ENCODE measurements at places on chromosomes 2 and 18.

GRCh38 chr2:128733450-128733849 lies 414.8 kb upstream of the HS6ST1 start:
- no peak for DNase-seq

GRCh38 chr2:101002562-101003277 lies 631 bp downstream of the RPL31 start:
- DNase-seq, result no peak

DNA sequence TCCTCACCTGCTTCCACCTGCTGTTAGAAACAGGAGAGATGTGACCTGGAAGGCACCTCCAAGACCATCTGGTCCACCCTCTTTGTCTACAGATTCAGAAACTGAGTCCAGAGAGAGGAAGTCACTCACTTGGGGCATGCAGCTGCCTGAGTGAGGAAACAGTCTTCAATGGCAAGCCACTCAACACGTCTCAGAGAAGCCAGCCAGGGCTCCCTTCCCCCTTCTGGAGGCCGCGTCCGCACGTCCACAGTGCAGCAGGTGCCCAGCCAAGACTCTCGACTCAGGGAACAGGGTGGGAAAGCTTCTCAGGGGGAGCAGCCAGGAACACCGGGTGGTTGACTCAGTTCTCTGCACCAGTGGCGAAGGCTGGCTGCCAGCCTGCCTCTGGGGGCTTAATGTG lies 201.7 kb downstream of the BCL11A start:
- no peak for DNase-seq

DNA sequence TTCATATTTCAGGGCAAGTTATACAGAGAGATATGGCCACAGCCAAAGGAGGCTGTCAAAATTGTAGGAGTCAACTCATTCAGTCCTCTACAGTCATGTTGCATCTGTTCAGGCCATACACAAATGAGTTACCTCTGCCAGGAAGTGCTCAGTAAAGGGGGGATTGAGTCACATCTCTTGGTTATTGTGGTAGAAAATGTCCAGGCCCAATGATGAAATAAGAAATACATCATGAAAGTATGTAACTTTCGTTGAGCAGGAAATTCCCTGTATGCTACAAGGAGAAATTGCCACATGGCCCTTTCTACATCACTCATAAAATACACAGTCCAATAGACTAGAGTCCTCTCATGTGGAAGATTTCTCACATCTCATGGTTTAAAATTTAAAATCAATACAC lies 103.9 kb upstream of the COL3A1 start:
- DNase-seq, result no peak

- peak; percentile 6 for DNase-seq
Observed at GRCh38 chr18:46917803-46918600, 600 bp downstream of the KATNAL2 start.

- DNase-seq, result no peak
Observed at GRCh38 chr2:79446313-79446712, 66.5 kb upstream of the CTNNA2 start.

DNA sequence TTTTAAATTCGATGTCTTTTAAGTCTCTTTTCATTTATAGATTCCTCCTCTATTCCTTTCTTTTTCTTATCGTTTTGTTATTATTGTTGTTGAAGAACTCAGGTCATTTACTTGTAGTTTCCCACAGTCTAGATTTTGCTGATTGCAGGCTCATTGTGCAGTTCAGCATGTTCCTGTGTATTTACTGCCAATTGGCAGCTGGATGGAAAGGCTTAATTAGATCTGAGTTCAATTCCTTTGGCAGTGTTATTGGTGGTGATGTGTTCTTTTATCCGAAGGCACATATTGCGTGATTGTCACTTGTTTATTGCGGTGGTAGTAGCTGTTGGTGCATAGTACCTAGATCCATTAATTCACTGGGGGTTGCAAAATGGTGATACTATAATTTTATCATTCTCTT lies 180.7 kb downstream of the BABAM2 start:
- DNase-seq, result no peak

DNA sequence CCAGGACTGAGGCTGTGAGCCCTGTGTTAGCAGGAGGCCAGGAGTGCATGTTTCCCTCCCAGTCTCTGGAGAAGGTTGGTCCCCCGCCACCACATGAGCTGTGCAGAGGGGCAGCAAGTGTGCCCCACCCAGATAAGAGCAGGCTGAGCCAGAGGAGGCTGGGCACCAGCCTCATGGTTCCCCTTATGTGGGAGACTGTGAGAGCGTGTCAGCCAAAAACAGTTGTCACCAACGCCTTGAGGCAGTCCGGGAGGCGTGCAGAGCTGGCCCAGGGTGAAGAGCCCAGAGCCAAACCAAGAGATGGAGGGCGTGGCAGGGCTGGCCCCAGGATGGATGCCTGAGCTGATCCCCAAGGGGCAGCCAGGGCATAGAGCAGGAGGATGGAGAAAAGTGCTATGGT lies 128.7 kb upstream of the GLI2 start:
- no peak for DNase-seq

- DNase-seq, result no peak
Observed at GRCh38 chr18:50853863-50854271, 25.1 kb upstream of the ME2 start.

GRCh38 chr2:24739354-24740025 lies 53.7 kb downstream of the PTRHD1 start:
- DNase-seq, result no peak

- no peak for DNase-seq
Observed at GRCh38 chr2:149908726-149909683, 321.4 kb upstream of the MMADHC start.

DNA sequence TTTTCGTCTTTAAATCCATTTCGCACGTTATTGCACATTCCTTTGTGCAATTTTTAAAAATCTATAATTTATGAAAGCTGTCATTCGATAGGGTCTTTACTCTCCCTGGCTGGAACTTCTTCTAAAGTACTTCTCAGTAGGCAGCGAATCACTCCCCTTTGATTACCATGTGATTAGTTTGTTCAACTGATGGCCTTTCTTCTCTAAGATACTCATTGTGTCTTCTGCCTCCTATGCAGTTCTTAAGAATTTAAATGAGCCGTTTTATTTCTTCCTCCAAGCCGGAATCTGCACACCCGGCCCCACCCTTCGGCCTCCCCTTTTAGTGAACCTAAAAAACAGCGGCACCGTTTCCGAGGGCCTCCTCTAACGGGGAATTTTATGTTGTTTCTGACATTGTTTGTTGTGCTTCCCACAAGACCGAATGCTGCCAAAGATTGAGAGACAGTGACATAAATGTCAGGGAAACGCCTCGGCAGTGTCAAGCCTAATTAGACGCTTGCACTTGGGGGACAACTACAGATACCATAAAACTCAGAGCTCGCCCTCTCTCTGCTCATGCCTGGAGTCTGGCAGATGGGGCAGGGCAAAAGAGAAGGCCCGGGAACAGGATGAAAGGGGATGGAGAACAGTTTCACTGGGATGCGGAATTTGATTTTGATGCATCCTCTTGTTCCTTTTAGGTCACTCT lies 255.3 kb downstream of the BCL11A start:
- no peak for DNase-seq

GRCh38 chr2:39188960-39189494 lies 54.7 kb downstream of the CDKL4 start:
- no peak for DNase-seq

DNA sequence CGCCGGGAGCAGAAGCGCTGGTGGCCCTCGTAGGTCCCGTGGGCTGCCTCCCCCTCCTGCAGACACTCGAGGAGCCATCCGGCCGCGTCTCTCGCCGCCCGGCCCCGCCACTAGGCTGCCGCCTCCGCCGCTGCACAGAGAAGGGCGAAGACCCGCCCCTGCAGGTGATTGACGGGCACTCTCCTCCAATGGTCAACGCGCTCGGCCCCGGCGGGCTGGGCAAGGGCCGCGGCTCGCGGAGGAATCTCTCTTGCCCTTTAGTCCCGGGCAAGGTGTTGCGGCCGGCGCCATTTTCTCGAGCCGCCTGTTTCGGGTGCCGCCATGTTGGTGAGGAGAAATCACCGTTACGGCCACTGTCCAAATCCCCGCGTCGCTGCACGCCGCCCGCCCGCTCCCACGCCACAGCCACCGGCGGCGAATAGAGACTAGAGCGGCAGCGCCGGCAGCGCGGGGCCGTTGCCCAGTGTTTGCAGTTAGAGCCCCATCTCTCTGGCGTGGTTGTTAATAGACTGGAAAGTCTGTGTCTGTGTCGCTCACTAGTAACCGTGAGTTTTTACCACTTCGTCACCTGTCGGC lies at the start of gene ZC3H6:
Gene ZC3H6, plus strand, starts transcription at position 287 of the 576 bp plus-strand sequence. CDS start 398 bp downstream, outside the sequence.
- DNase-seq, result peak; percentile 100

GRCh38 chr2:62266433-62267038 lies 70.6 kb downstream of the B3GNT2 start:
- DNase-seq, result no peak

DNA sequence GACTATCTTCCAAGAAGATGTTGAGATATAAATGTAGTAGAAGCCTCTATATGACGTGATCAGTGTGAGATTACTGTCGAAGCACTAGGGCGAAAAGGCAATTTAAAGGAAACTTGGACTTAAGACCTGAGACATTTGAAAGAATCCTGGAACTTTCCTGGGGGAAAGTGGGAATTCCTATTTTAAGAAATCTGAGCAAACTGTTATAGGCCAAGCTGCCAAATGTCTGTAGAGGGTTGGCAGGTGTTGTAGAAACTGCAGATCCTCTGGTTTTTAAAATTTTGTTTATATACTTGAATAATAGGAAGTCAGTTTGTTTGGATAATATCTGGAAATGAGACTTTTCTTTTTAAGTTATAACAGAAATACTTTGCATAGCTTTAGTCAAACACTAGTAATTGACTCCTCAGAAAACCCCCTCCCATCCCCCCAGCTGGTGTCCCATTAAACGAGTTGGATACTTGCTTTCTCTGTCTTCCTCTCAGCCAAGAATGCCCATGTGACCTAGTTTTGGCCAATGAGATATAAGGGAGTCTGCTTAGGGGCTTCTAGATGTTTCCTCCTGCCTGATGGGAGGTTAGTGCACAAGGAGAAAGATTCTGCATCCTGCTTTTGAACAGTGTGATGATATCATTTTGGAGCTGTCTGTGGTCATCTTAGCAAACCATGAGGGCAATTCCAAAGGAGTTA lies 61.2 kb downstream of the MOGAT1 start:
- no peak for DNase-seq

DNA sequence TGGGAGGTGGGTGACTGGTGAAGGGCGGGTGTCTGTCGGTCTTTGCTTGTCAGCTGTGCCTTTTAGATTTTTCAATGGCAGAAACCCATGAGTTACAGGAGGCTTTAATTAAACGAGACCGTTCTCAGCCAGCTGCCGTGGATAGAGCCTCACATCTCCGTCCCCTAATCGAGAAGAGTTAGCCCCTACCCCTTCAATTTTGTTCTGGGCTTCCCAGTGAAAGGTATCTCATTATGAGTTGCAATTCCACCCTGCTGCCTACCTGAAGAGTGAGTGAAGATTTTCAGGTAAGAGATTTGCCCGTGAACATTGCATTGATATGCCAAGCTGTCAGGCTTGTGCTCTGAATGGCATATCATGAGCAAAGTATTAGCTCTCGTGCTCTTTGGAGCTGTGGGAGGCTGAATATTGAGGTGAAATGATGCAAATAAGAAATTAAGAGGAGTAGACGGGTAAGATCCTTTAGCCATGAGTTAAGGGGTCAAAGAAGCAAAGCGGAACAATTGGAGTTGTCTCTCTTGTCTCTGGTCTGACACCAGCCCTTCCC lies 118.7 kb upstream of the MSTN start:
- DNase-seq, result no peak

DNA sequence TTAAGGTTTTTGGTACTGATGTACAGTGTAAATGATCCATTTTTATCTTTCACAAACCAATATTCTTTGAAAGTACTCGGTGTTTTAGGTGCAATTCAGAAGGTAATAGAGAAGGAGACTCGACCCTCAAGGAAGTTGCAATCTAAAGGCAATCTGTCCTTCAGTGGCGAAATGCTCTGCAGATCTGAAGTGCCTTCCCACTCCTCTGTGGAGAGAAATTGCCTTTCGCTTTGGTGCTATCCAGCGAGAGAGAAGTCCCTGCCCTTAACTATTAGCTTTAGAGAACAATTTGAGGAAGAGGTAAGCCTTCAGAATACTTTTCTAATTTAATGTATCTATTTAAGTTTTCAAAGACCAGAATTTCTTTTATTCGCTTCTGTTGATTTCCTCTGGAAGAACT lies 371.8 kb upstream of the FANCL start:
- no peak for DNase-seq

- no peak for DNase-seq
Observed at GRCh38 chr2:181378491-181378890, 78.7 kb upstream of the ITGA4 start.

- DNase-seq, result no peak
Observed at GRCh38 chr2:46722142-46722541, 193.5 kb downstream of the MCFD2 start.

DNA sequence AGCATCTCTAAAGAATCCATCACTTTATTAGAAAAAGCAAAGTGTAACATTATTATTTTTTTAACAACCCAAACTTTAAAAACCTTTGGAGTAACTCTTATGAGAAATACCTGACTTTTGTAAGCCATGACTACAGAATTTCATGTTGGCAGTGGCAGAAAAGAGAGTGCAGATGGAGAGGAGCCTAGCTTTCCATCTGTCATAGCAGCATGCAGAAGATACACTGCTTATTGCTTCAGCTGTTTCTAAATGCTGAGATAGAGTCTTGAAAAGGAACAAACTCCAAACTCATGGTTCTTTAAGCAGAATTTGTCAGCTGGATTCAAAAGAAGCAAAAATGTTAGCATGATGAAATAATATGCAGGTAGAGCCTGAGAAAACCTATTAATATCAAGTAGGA lies 1130.3 kb downstream of the DPP10 start:
- DNase-seq, result no peak

DNA sequence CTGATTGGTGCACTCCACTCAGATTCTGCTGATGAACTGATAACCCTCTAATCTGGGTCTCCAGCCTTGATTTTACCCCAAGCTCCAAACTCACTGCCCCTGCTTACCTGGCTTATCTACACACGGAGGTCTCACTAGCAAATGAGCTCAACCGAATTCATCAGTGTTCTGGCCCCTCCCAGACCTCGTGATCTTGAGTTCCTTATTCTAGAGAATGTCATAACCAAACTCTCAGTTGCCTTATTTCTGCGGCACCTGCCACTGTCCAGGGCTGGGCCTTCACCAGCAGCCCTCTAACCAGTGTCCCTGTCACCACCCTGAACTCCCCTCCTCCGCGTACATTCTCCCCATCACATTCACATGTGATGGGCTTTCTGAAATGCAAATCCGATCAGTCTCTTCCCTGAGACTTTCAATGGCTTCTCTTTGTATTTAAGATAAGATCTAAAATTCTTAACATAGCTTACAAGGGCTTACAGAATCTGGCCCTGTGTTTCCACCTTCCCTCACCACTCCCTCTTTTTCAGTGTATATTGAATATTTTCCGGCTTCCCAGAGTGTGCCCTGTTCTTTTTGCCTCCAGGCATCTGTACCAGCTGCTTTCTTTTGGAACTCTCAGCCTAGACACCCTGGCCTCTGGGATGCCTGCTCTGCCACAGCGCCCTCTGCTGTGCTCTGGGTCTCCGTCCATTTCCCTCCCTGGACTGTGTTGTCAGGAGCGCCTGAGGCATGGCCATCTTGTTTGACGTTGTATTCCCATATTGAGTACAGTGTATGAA lies 31.1 kb downstream of the NAB1 start:
- DNase-seq, result peak; percentile 11

GRCh38 chr2:68696554-68696953 lies 38.1 kb upstream of the ARHGAP25 start:
- DNase-seq, result no peak
